ENCODE measurements at places on chromosomes 11 and 22.

DNA sequence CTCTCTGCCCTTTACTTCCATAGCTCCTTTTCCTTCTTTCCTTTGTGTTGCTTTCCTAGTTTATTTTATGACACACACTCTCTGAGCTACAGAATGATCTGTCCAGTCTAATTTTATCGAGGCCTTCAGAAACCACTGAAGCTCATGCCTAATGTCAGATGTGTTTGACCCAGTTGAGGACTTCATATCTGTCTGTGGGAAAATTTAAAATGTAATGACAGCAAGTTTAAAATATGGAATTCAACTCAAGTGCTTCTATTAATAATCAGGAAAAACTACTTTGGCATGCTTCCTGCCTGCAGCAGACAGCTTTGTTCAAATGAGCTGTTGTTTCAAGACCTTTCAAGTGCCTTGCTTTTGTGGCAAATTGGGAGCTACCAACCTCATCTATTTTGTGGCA, 261.8 kb upstream of the MTNR1B start:
- DNase-seq, result no peak

- DNase-seq, result no peak
Observed at GRCh38 chr11:75238595-75239440, 1.8 kb upstream of the TPBGL start.

DNA sequence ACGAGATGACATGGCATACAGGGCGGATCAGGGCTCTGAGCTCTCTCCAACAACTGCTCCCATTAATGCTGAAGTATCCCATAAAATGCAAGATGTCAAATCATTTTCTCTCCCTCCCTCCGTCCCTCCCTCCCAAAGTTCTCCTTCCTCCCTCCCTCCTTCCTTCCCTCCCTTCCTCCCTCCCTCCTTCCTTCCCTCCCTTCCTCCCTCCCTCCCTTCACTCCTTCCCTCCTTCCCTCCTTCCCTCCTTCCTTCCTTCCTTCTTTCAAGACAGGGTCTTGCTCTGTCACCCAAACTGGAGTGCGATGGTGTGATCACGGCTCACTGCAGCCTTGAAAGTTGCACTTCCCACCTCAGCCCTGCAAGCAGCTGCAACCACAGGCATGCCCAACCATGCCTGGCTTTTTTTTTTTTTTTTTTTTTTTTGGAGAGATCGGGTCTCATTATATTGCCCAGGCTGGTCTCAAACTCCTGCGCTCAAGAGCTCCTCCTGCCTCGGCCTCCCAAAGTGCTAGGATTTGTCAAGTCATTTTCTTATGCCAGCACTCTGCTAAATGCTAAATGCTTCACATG, 38.2 kb downstream of the TXN2 start:
- DNase-seq, result no peak

GRCh38 chr11:45650166-45651095, 15.0 kb downstream of the CHST1 start:
- DNase-seq, result no peak

GRCh38 chr11:96331699-96332116, 11.3 kb downstream of the MAML2 start:
- no peak for DNase-seq

DNA sequence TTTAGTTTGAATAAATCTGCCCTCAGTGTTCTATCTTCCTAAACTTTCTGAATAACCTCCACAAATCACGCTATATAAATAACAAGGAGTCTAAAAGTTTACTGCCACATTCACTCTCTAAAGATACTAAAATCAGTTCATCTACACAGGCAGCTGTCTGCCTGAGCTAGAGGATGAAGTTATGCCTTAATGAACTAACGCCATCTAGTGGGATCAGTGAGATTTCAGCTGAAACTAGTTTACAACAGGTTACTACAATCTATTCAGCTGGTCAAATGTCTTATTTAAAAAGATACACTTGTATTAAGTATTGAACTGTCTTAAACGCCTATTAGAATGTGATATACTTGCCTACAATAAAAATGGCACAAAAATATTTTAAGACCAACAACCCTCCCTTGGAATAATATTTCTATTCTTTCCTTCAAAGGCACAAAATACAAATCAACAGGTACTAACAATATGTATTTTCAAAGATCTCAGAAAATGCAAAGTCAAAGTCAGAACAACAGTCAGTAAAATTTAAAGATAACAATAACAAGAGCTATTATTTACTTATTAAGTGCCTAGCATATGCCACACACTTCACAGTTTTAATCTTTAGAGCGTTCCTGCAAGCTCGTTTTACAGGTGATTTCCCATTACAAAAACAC, 84.1 kb downstream of the LARGE2 start:
- peak; percentile 73 for DNase-seq

DNA sequence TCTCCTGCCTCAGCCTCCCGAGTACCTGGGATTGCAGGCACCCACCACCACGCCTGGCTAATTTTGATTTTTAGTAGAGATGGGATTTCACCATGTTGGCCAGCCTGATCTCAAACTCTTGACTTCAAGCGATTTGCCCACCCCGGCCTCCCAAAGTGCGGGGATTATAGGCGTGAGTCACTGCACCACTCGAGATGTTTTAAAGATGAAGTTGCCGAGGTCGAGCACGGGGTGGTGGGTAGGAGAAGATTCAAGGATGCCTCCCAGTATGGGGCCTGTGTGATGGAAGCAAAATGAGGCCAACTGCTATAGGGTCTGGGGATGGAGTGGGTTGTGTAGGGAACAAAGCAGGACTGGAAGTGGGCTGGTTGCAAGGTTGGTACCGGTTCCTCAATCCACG, 245.2 kb downstream of the MN1 start:
- no peak for DNase-seq

DNA sequence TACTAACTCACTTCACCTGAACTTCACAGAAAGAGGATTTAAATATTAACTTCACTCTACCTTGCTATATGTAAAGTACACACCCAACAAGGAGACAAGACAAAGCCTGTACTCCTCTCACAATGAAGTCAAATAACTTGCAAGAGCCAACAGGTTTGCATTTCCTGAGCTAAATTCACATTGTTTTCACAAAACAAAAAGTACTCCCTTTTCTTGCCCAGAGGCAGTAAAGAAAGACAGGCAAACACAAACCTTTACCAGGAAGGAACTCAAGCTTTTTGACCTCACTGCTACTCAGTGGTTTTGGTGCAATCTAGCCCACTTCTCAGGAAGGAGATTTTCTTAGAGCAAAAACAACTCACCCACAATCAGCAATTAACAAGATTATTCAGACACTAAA, 15.7 kb downstream of the USP28 start:
- no peak for DNase-seq

Data from HFF-Myc (cell line).